ENCODE measurements at places on chromosomes 7 and 10. TPM values are rescaled to one million over a fixed set of nuclear protein-coding genes. Genes with fewer than 3 reads are reported as not detected.

- no peaks in the 10 kb centered on the region for H3K27me3 ChIP-seq
- peaks cover 43% of the 10 kb centered on the region for H3K36me3 ChIP-seq
- no peak for DNase-seq
- H3K4me3 ChIP-seq = peak overlapping the region; percentile 76
- peak overlapping the region; percentile 90 for H3K27ac ChIP-seq
Measured at GRCh38 chr7:103297837-103298179, 573 bp downstream of the PMPCB start.

DNA sequence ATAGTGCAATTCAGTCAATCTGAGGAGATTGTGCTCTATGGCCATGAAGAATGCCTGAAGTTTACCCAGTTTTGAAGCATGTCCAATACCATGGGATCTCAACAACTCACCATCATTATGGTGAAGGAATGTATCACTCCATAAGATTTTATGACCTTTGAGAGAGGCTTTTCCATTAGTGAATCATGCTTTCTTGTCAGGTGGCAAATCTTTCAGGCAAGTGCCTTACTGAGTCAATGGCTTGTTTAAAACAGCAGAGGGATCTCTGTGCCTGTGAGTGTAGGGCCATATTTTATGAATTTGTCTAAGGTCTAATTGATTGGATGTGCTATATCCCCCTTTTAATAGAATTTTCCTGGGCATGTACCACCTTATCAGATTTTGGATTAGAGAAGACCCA lies 131.5 kb downstream of the CCDC7 start:
- H3K27ac ChIP-seq = no peak overlapping the region
- H3K4me1 ChIP-seq = no peaks in the 10 kb centered on the region
- no peak overlapping the region for H3K4me3 ChIP-seq
- no peaks in the 10 kb centered on the region for H3K36me3 ChIP-seq
- H3K27me3 ChIP-seq = no peaks in the 10 kb centered on the region
- DNase-seq = no peak

DNA sequence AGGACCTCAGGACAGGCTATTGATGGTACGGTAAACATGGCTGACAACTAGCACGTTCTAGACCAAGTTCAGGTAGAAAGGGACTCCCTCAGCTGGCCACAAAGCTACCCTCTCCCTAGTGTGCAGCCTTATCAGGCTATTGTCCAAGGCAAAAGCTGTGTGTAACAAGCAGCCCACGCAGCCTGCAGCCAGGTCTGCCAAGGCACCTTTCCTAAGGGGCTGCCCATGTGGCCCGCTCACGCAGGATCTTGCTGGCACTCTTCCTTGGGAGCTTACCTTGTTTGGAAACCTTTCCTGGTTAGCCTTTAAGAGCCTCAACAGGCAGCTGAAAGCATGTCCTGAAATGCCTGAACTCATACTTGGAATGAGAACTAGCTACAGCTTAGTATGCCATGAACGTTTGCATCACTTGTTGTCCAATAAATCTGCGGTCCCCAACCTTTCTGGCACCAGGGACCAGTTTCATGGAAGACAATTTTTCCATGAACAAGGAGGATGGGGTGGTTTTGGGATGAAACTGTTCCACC lies 51.7 kb downstream of the SYPL1 start:
- peaks cover 24% of the 10 kb centered on the region for H3K4me1 ChIP-seq
- H3K4me3 ChIP-seq = no peak overlapping the region
- no peaks in the 10 kb centered on the region for H3K27me3 ChIP-seq
- H3K27ac ChIP-seq = no peak overlapping the region
- no peaks in the 10 kb centered on the region for H3K36me3 ChIP-seq

DNA sequence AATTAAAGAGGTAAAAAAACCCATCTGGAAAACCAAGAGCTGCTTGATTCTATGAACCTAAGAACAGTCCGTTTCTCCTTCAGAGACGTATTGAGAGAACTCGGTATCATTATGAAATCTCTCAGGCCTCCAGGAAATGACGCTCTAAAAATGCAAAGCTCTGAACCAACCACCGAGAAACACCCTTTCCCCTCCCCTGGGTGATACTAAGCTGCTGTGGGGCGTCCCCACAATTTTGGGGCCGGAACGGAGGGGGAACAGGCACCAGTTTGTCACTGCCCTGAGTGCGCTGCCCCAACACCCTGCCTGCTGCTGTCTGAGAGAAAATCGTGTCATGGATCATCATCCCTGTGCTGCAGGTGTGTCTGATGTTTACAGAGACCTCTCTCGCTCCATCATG lies 509.5 kb downstream of the DNAJB6 start:
- DNase-seq = no peak
- no peak overlapping the region for H3K4me3 ChIP-seq
- peaks cover 23% of the 10 kb centered on the region for H3K27me3 ChIP-seq
- H3K4me1 ChIP-seq = no peaks in the 10 kb centered on the region
- no peak overlapping the region for H3K27ac ChIP-seq

DNA sequence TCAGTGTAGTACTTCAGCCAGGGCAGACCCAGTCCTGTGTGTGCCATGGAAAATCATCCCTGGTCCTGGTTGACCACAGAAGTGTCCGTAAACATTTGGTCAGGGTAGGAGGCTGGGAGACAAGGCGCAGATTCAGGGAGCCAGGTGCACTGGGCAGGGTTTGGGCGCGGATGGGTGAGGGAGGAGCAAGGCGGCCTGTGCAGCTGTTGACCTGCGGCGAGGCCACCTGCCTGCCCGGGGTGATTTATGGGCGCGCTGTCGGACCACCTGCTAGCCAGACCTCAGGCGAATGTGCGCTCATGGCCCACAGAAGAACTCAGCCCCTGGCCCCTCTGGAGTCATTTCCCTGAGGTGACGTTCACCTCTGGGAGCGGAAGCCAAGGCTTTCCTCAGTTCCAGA lies 6.6 kb downstream of the SFRP5 start:
- H3K27me3 ChIP-seq = peaks cover 7% of the 10 kb centered on the region
- no peak overlapping the region for H3K27ac ChIP-seq
- H3K4me1 ChIP-seq = peaks cover 9% of the 10 kb centered on the region

DNA sequence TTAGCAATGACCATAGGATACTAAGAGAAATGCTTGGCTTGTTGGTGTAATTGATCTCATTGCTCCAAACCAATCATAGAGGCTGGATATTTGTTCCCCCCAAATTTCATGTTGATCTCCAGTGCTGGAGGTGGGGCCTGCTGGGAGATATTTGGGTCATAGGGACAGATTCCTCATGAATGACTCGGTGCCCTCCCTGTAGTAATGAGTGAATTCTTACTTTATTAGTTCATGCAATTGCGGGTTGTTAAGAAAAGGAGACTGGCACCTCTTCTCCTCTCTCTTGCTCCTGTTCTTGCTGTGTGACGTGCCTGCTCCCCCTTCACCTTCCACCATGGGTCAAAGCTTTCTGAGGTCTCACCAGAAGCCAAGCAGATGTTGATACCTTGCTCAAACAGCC lies 630.1 kb downstream of the CALN1 start:
- peaks cover 7% of the 10 kb centered on the region for H3K27me3 ChIP-seq
- H3K4me1 ChIP-seq = no peaks in the 10 kb centered on the region
- no peak overlapping the region for H3K27ac ChIP-seq
- H3K36me3 ChIP-seq = no peaks in the 10 kb centered on the region

GRCh38 chr7:100119970-100120732 lies 717 bp downstream of the CNPY4 start:
- no peaks in the 10 kb centered on the region for H3K36me3 ChIP-seq
- H3K4me3 ChIP-seq = peak overlapping the region; percentile 75
- DNase-seq = peak; percentile 69
- peaks cover 15% of the 10 kb centered on the region for H3K4me1 ChIP-seq
- peak overlapping the region; percentile 93 for H3K27ac ChIP-seq
- no peaks in the 10 kb centered on the region for H3K27me3 ChIP-seq

DNA sequence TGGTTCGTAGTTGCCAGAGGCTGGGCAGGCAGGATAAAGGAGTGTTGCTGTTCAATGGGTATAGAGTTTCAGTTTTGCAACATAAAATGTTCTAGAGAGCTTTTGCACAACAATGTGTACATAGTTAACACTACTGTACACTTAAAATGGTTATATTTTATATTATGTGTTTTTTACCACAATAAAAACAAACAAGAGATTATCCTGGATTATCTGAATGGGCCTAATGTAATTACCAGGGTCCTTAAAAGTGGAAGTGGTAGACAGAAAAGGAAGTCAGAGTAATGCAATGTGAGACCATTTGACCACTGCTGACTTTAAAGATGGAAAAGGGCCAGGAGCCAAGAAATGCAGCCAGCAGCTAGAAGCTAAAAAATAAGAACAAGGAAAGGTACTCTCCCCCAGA lies 159.7 kb downstream of the SGMS1 start:
- H3K4me3 ChIP-seq = no peak overlapping the region
- H3K27ac ChIP-seq = no peak overlapping the region
- no peak for DNase-seq
- no peaks in the 10 kb centered on the region for H3K27me3 ChIP-seq
- peaks cover 3% of the 10 kb centered on the region for H3K4me1 ChIP-seq

GRCh38 chr10:73836427-73836980 lies 25.1 kb upstream of the NDST2 start:
- no peaks in the 10 kb centered on the region for H3K27me3 ChIP-seq
- no peak overlapping the region for H3K4me3 ChIP-seq
- peaks cover 63% of the 10 kb centered on the region for H3K36me3 ChIP-seq
- H3K4me1 ChIP-seq = no peaks in the 10 kb centered on the region
- DNase-seq = no peak

The CCDC172 gene
- not detected for total RNA-seq

The RFC2 gene
- total RNA-seq = 7.0 TPM

The PDK4 gene
- total RNA-seq = 299 TPM

The AKR1E2 gene
- 3.6 TPM for total RNA-seq

The UPK3BL1 gene
- 12.7 TPM for total RNA-seq

The PSMG3 gene
- total RNA-seq = 10.1 TPM

The CCDC3 gene
- total RNA-seq = 7.3 TPM
